Ascending aorta (tissue), 2 donors: ENCODE measurements at places on chromosomes 4 and X. TPM values are rescaled to one million over a fixed set of nuclear protein-coding genes. Genes with fewer than 3 reads are reported as not detected.

DNA sequence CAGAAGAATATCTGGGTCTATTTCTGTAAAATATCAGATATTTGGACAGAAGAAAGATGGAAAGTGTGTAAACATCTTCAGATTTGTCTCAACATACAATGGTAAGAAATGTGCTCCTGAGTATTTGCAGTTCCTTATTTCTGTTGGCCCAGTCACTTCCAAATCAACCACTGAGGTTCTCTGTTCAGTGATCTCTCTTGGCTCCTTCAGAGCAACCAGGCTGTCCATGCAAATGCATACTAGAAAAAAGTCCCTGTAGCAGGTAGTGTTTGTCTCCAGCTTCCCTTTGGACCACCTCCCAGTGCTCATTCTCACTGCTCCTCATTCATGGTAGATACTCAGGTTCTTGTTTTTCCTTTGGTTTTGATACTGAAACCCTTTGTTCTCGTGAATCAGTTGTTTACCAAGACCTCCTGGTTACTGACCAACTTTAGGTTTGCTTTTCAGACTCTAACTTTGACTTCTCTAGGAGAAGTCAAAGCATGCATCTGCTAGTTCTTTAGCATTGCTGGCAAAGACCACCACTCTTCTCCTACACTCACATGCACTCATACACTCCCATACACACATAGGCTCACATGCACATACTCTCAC is 28.8 kb downstream of the ASIC5 start:
- no peak overlapping the region for H3K27ac ChIP-seq
- H3K36me3 ChIP-seq, result no peaks in the 10 kb centered on the region
- H3K4me3 ChIP-seq, result no peak overlapping the region
- H3K4me1 ChIP-seq, result no peaks in the 10 kb centered on the region
- no peaks in the 10 kb centered on the region for H3K27me3 ChIP-seq

GRCh38 chr4:17688011-17688441 is 73.6 kb downstream of the MED28 start:
- H3K27ac ChIP-seq, result no peak overlapping the region
- no peaks in the 10 kb centered on the region for H3K27me3 ChIP-seq
- H3K4me1 ChIP-seq, result no peaks in the 10 kb centered on the region
- H3K4me3 ChIP-seq, result no peak overlapping the region
- no peaks in the 10 kb centered on the region for H3K36me3 ChIP-seq

DNA sequence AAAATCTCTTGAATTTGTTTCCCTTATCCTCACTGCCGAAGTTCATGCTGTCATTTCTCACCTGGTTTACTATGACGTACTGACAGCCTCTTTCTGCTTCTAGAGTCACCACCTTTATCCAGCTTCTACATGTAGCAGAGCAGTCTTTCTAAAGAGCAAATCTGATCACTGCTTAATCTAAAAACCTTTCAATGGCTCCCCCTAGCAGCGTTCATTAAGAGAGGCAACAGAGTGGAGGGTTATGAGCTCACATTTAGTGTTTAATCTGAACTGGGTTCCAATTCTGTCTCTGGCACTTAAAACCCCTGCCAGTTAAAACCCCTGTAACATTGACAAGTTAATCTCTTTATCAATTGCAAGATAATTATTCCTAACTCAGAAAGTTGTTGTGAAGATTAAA is 4.4 kb downstream of the RBPJ start:
- no peaks in the 10 kb centered on the region for H3K27me3 ChIP-seq
- no peaks in the 10 kb centered on the region for H3K36me3 ChIP-seq
- no peak for DNase-seq
- H3K4me1 ChIP-seq, result no peaks in the 10 kb centered on the region
- H3K27ac ChIP-seq, result no peak overlapping the region

GRCh38 chrX:77900688-77901087 is 1.4 kb downstream of the COX7B start:
- DNase-seq, result no peak
- H3K27me3 ChIP-seq, result no peaks in the 10 kb centered on the region
- peaks cover 3% of the 10 kb centered on the region for H3K36me3 ChIP-seq
- H3K4me1 ChIP-seq, result peaks cover 3% of the 10 kb centered on the region

DNA sequence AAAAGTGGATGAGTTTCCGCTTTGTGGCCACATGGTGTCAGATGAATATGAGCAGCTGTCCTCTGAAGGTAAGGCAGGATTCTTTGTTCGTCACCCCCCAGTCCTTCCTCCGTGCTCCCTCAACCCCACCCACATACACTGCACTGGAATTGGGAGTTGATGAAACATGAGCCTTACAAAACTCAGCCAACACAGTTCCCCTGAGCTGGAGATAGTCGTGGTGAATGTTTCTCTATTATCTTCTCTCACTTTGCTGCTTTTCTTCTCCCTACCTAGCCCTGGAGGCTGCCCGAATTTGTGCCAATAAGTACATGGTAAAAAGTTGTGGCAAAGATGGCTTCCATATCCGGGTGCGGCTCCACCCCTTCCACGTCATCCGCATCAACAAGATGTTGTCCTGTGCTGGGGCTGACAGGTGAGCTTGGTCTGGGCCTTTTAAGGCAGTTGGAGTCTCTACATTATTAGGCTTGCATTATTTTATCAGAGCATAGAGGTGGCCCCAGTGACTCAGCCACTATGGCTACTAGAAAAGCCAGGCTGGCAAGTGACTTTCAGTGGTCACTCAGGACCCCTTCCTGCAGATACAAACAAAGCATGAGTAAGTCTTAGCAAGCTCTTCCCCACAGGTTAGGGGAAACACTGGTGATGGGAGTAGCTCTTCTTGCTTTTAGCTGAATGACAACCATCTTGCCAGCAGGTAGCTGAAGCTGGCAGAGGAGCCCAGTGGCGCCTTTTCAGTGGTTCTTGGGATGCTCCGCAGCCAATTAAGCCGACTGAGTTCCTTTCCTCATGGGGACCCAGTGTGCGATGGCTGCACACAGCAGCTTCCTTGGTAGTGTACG is 1.6 kb downstream of the RPL10 start:
- peak overlapping the region; percentile 91 for H3K4me3 ChIP-seq
- peaks cover 16% of the 10 kb centered on the region for H3K36me3 ChIP-seq
- H3K4me1 ChIP-seq, result peaks cover 9% of the 10 kb centered on the region
- DNase-seq, result peak; percentile 57

DNA sequence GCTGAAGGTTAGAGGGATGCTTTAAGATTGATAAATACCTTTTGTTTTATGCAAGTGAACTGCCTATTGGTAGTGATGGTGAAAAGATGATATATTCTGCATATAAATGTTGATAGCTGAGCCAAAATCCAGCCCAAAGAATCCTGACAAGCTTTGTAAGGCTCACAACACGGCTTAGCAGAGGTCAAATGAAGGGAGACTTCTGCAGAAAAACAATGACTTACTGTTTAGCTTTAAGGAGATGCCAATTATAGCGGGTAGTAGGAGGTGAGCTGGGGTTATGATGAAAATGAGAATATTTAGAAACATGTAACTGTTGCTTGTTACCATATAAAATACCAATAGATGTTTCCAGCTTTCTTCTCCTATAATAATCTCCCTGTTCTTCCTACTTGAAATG is 97.1 kb downstream of the AFF1 start:
- no peak for DNase-seq
- H3K4me1 ChIP-seq, result peaks cover 13% of the 10 kb centered on the region

GRCh38 chr4:2630556-2631273 is 94.3 kb downstream of the FAM193A start:
- H3K4me3 ChIP-seq, result no peak overlapping the region
- no peak overlapping the region for H3K27ac ChIP-seq
- H3K36me3 ChIP-seq, result peaks cover 48% of the 10 kb centered on the region
- no peaks in the 10 kb centered on the region for H3K27me3 ChIP-seq
- H3K4me1 ChIP-seq, result no peaks in the 10 kb centered on the region

DNA sequence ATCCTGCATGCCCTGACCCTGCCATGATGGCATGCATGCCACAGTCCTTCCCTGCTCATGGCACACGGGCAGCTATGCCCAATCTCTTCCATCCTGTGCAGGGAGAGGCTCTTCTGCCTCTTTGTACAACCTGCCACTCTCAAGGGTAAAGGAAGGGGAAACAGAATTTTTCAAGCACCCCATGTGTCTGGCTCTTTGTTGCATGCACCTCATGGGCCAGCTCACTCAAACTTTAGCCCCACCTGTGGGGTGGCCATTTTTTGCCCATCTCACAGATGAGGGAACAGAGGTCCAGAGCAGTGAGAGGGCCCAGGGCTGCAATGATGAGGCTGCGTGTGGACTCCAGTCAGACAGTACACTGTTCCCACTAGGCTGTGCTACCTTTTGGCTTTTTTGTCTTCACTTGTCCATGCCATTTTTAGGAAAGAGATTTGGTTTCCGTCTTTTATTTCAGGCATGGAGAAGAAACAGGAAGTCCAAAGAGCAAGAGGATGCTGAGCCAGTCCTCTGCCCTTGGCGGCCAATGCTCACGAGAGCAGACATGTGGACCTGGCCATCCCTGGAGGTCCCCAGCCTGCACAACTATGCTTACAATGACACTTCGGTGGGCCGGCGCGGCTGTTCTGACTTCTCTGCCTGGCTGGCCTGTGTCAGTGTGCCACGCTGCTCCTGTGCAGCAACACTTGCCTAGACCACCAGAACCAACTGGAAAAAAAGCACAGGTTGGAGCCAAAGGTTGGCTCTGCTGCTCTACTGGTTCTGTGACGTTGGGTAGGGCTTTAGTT is 45.6 kb downstream of the NSG1 start:
- H3K4me1 ChIP-seq, result no peaks in the 10 kb centered on the region
- peaks cover 23% of the 10 kb centered on the region for H3K36me3 ChIP-seq
- H3K27me3 ChIP-seq, result no peaks in the 10 kb centered on the region
- no peak overlapping the region for H3K27ac ChIP-seq
- DNase-seq, result no peak

DNA sequence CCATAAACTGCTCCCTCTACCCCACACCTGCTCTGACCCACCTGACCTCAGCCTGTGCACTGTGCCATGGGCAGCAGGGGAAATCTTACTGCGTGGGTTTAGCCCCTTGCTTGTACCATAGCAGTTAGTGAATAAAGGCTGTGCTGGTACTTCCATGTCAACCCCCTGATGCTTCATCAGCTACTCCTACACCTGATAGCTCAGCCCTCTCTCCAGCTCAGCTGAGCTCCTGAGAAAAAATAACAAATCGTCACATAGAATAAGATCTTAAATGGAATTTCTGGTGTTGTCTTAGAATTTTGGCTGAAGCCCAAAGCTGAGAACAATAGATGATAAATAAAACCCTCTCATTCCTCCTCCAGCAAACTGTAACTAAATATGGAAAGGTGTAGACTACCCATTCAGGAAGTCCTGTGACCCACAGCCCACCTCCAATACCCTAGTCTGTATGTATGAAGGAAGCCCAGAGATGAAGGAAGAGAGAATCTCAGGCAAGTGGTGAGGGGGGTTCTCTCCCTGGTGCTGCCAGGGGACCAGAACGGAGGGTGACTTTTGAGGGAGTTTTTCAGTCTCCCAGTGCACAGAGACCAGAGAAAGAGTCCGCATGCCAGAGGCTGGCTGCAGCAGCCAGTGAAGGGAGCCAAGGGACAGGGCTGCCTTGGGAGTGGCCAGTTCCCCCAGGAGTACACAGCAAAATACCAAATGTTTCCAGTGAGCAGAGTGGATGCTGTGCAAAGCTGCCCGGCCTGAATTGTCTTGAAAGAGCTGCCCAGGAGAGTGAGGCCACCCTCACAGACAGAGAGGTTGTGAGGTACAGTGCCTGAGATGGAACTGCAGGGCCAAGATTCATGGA is 227.3 kb downstream of the QDPR start:
- H3K36me3 ChIP-seq, result no peaks in the 10 kb centered on the region
- H3K4me1 ChIP-seq, result peaks cover 10% of the 10 kb centered on the region
- H3K27ac ChIP-seq, result no peak overlapping the region

DNA sequence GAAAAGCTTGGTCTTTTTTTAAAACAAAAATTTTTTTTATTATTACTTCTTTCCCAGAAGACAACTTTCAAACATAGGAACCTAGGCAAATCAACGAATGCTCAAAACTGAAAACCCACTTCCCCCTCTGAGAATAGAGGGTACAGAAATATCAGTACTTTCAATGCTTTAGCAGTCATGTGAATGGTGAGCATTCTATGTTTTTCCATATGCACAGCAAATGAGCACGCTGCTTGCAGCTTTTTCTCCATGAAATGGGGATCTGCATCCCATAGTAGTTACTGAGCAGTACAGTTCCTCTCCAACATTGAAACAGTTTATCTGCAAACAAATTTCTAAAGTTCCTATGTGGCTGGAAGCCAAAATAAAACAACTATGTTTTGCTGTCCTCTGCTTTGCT is 108.4 kb upstream of the BMP2K start:
- H3K27me3 ChIP-seq, result no peaks in the 10 kb centered on the region
- no peak for DNase-seq
- no peak overlapping the region for H3K4me3 ChIP-seq
- no peaks in the 10 kb centered on the region for H3K4me1 ChIP-seq
- H3K27ac ChIP-seq, result no peak overlapping the region

- no peaks in the 10 kb centered on the region for H3K36me3 ChIP-seq
- no peak overlapping the region for H3K27ac ChIP-seq
- no peaks in the 10 kb centered on the region for H3K27me3 ChIP-seq
Measured at GRCh38 chr4:55373461-55373860, 22.3 kb upstream of the TMEM165 start.

GRCh38 chr4:176309772-176310171 is 10.0 kb upstream of the SPCS3 start:
- H3K4me1 ChIP-seq, result no peaks in the 10 kb centered on the region
- H3K36me3 ChIP-seq, result no peaks in the 10 kb centered on the region
- H3K4me3 ChIP-seq, result no peak overlapping the region
- no peak for DNase-seq

DNA sequence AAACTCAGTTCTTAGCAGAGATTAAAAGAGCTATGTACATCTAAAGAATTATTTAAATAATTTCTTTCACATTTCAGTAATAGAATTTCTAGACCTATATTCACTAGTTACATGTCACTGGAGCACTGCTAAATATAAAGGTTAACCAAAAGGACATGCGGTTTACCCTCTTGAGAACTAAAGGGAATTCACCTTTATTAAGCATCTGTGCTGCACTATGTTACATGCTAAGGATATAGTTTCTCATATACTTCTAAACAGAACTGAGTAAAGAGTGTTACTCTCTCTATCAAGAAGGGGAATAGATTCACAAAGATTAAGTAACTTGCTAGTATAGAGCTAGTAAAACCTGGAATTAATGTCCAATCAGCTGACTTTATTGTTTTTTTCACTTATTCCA is 7.6 kb downstream of the SPIN3 start:
- H3K4me1 ChIP-seq, result no peaks in the 10 kb centered on the region
- peaks cover 4% of the 10 kb centered on the region for H3K36me3 ChIP-seq
- no peak overlapping the region for H3K4me3 ChIP-seq
- DNase-seq, result no peak
- H3K27me3 ChIP-seq, result no peaks in the 10 kb centered on the region

TMEM131L gene
- 6.9 TPM for total RNA-seq

S100G gene
- total RNA-seq, result not detected

DMRTC1B gene
- total RNA-seq, result not detected

GPR119 gene
- not detected for total RNA-seq

WNK3 gene
- total RNA-seq, result 3.3 TPM
